ENCODE measurements at places on chromosomes 12 and 14. TPM values are rescaled to one million over a fixed set of nuclear protein-coding genes. Genes with fewer than 3 reads are reported as not detected.

The EPYC gene
- total RNA-seq, result not detected

The KLRD1 gene
- total RNA-seq, result not detected

The CCDC38 gene
- 0.09 TPM for total RNA-seq

The TAS2R14 gene
- total RNA-seq, result 0.44 TPM

The FAM161B gene
- total RNA-seq, result 1.7 TPM

The TEAD4 gene
- 47.4 TPM for total RNA-seq

The MSI1 gene
- total RNA-seq, result 1.0 TPM

The RNASE11 gene
- total RNA-seq, result not detected

The DPF3 gene
- 0.05 TPM for total RNA-seq

Measured in A549 treated with AZD2906 at 1 μM for 4 hours (cell line).